ENCODE measurements at places on chromosomes 2 and 18.

- DNase-seq, result no peak
These were observed 16.1 kb downstream of the NCK2 start for GRCh38 chr2:105760639-105761337.

- DNase-seq, result peak; percentile 78
These were observed 214.4 kb upstream of the LRATD1 start for GRCh38 chr2:14418115-14418514.

GRCh38 chr2:2919026-2919425 is 458.6 kb downstream of the EIPR1 start:
- DNase-seq, result no peak

DNA sequence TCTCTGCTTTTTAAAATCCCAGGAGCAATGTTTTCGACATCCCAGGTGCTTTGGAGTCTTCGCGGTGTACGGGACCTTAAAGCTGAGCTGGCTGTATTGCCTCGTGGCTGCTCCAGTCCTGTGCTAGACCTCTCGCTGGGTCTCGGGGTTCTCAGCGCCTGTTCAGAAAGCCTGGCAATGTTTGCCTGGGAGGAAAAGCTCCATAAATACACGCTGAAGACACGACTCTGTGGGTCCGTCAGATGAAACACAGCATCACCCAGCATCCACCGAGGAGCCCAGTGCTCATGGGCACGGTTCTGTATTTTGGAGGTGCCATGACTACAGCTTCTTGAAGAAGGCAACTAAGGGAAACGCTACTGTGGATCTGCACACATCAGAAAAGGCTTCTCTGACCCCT is 21.6 kb downstream of the MBP start:
- no peak for DNase-seq

GRCh38 chr18:67041334-67041733 is 437.4 kb upstream of the CDH19 start:
- DNase-seq, result no peak

DNA sequence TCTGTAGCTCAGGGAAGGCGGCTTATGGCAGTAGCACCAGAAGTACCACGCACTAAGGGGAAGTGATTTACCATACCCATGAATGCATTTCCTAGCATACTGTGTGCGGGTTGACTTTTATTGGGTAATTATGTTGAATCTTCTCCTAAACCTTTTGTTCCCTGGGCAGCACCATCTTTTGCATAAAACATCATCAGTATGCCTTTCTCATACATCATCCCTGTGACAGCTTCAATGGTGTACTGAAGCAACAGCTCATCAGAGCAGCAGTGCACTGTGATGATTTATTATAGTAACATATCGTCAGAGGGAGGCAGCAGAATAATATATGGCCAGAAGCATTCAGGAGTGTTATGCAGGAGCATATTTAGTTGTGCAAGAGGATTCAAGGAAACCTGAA is 204.9 kb downstream of the CDH7 start:
- DNase-seq, result no peak

GRCh38 chr2:10123281-10123680 is 742 bp downstream of the RRM2 start:
- no peak for DNase-seq

DNA sequence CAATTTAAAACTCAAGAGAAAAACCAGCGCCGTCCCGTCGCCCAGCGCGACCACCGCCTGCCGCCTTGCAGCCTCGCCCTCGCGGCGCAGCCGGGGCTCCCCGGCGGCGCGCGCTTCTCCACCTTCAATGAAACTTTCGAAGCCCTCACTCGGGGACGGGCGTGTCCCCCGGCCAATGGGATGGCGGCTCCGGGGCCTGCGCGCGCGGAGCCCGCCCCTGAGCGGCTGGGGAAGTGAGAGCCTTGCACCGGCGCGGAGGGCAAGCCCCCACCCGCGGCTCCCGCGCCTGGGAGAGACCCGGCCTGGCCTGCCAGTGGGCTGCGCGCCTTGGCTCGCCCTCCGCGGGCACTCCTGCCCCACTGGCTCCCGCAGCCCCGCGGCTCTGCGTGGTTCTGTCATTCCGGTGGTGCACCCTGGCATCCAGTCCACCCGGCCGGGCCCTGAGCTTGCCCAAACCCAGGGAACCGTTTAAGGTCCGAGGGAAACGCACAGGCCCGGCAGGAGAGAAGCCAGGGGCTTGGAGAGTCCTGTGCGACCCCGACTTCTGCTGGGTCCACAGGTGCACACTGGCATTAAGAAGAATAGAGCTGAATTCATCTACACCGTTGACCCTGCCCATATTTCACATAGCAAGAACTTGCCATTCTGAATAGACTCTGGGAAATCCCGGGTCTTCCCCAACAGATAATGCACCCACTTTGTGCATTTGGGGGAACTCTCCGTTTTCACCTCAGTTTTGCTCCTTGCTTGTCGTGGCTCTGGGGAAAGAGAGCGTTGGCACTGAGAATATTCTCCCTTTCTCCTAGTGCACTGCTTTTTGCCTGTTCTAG is at the start of gene PIEZO2:
PIEZO2 (minus strand) TSS at position 129 of the 830 bp plus-strand sequence. CDS start 981 bp downstream, outside the sequence.
- peak; percentile 78 for DNase-seq

DNA sequence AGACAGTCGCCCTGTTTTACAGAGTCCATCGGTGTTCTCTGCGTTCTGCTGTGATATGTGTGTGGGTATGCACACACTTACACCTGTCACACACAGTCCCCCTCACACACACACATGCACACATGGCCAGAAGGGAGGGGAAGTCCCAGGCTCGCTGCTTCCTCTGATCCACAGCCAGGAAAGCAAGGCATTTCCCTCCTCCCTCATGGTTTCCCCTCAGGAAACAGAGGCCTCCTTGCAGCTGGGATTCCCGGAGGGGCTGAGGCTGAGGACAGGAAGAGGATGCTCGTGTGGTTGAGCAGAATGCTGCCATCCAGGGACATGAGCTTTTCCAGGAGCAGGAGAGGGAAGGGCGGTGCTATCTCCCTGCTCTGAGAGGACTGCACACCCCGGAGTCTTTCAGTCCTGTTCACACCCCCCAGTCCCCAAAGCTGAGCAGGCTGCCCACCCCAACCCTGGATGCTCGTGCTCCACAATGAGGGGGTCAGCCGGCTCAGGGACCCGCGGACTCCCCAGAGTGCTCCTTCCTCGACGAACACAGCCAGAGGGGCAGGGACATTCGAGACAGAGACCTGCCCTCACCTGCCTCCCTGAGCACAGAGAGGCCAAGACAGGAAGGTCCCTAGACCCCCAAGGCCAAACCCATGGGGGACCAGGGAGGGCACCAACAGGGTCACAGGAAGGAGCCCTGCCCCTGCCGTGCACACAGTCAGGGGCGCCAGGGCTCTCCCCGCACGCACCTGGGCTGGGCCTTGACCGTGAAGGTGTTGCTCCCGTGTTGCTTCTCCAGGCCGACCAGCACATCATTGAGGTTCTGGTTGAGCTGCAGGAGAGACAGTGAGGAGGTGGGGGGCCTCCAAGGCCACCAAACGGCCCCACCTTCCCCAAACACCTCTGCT is 45.3 kb downstream of the BIN1 start:
- DNase-seq, result peak; percentile 69

- no peak for DNase-seq
These were observed 6.6 kb downstream of the NMUR1 start for GRCh38 chr2:231523451-231524285.

GRCh38 chr2:213089438-213089837 is 62.0 kb downstream of the IKZF2 start:
- peak; percentile 9 for DNase-seq

DNA sequence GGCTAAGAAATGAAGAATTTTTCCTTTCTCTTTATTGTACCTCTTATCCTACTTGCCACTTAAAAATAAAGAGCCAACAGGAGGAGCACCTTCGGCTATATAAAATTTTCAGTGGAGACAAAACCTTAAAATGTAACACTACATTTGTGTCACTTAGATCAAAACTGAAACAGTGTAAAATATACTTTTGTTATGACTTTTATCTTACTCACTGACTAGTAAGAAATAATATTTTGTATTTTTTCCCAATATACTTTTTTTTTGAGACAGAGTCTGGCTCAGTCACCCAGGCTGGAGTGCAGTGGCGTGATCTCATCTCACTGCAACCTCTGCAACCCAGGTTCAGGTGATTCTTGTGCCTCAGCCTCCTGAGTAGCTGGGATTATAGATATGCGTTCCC is 28.3 kb downstream of the KCNJ13 start:
- DNase-seq, result no peak

DNA sequence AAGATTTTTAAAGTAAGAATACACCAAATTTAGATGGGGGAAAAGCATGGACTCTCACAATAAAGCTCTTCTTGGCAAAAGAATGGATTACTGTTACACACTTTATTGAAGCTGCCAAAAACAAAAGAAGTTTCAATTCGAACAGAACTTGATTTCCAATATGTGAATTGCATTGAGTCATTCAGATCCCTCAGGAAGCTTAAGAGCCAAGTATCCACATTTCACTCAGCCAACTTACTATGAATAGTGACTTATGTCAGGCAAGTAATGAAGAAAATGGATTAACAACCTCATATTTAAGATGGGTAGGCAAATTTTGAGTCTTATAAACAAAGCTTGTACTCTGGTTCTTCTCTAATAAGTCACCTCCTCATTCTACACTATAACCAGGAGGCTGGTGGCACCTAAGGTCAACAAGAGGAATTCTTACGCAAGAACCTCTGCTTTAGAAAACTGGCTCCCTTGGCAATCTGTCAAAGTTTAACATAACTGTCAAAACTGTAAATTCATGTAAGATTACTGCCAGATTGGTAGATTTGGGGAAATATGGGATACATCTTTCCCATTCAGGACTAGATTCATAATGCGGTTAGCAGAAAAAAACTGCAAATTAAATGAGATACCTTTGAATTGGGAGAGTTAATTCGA is 6.0 kb downstream of the HADHA start:
- peak; percentile 13 for DNase-seq
